ENCODE measurements at places on chromosomes 3 and 15. TPM values are rescaled to one million over a fixed set of nuclear protein-coding genes. Genes with fewer than 3 reads are reported as not detected.

Gene SPG11
- polyA plus RNA-seq = 10.3 TPM

Gene CGNL1
- 0.18 TPM for polyA plus RNA-seq

DNA sequence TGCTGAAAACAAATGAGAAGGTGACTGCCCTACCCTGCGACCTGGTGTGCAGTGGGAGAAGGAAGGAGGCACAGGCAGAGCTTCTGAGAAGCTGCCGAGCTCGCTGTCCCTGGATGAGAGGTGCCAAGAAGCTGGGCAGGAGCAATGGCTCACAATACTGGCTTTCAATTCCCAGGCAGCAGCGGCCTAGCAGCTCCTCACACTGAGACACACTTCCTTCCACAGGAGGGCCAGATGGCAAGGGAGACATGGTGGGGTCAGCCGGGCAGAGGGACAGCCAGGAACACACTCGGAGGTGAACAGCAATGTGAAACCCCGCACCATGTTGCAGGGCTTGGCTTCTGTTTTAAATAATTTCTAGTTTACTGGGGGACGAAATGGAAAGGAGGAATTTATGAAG, 314.6 kb downstream of the EPHB1 start:
- no peak for DNase-seq

DNA sequence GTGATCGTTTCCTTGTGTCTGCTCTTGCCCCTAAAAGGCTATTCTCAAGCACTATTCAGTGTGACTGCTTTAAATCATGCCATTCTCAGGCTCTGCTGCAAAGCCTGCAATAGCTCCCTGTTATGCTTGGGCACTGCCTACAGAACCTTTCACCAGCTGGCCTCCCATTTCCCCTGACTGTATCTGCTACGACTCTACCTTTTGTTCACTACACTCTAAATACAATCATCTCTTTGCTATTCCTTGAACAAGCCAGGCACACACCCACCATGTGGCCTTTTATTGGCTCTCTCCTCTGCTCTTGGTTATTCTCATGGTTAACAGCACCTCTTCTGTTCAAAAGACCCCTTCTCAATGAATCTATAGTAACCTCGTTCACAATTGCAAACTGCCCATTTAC, 29.6 kb upstream of the FNDC3B start:
- DNase-seq = no peak

DNA sequence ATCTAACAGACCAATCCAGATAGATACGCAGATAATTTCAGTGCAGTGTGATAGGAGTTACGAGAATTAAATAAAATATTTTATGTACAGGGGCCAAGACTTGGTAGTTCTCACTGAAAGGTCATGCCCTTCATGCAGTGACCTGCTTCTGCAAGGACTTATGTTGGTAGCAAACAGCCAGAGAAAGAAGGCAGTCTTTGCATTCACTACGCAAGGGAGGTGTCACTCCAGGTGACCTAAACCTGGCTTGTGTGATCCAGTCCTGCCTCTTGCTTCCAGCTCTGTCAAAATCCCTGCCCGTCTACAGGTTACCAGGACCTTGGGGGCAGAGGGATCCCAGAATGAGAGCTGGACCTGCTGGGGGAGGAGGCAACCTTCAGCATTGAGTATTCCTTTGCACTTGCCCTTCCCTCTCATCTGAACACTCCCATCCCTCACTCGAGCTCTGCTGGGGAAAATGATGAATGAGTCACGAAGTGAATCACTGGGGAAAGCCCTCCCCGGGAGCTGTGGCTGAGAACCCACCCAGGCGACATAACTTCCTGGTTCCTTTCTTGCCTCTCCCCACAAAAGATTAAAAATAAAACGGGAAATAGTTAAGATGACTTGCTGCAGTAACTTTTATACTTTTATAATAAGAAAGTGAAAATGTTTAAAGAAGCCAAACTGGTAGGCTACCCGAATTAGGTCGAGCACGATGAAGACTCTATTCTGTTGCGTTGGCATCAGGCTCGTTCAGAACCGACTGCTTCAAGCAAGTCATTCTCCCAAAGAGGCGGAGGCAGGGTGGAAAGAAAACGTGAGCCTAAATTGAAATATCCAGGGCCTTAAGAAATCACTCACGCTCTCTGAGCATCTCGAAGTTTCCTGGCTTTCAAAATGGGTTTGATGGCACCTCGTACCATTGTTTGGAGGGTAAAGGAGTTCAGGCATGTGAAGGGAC, 216.1 kb downstream of the SLCO3A1 start:
- DNase-seq = peak; percentile 34

DNA sequence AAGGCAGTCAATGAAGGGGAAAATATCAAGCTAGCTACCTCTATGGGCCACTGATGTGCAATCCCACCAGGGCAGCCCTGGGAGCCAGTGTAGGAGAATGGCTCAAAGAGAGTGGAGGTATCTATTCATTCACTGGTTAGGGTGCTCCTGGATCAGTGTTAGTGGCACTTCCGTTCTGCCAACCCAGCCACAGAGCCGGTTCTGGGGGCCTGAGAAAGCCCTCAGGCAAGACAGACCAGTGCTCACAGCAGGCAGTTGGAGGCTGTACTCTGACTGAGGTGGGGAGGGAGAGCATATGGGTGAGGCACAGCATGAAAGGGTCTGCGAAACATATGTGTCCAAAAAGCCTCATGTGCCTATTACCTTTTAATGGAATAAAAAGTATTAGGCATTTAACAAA, 109.3 kb downstream of the KCNMB2 start:
- no peak for DNase-seq

Gene TNFAIP8L3
- polyA plus RNA-seq = 47.3 TPM

DNA sequence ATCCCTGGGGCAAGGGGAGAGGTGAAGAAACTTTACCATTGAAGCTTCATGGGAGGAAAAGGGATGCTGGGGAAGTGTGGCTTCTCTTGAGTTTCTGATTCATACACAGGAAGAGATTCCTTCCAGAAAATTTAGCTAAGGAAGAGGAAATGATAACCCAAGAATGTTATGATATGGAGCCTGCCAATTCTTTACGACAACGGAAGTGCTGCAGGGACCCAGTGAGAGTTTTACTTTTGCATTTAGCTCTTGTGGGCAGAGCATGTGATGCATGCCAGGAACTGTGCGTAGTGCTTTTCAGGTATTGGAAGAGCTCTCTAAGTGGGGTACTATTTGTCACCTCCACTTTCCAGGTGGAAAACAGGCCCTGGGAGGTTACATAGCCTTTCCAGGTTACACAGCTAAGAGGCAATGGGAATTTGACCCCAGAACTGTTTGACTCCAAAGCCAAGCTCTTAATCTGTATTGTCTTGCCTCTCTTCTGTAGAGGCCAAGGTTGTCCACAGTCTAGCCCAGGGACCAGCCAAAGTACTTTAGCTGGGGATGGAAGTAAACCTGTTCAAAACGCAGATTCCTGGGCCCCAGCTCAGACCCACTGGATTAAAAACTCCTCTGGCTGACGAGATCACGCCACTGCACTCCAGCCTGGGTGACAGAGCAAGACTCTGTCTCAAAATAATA, 23.0 kb downstream of the CMTM7 start:
- DNase-seq = no peak

DNA sequence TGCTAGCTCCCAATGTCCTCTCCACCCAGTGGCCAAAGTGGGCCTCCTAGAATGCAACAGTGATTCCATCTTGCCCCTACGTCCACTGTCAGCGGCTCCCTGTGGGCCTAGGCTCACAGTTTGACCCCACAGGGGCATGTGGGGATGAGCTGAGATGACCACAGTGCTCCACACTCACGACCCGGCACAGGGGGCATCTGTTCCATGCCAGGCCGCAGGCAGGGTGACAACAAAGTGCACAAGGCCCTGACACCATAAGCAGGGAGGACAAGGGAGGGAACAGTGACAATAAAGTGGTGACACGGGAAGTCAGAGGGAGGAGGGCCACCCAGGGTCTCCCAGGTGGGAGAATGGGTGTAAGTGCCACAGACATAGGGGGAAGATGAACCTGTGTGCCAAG, 5.1 kb upstream of the PLXNA1 start:
- no peak for DNase-seq

GRCh38 chr3:76866729-76867408, 173.0 kb upstream of the ROBO2 start:
- DNase-seq = no peak

Gene EPHB1
- polyA plus RNA-seq = 1.3 TPM

Gene TMED3
- polyA plus RNA-seq = 4.8 TPM

DNA sequence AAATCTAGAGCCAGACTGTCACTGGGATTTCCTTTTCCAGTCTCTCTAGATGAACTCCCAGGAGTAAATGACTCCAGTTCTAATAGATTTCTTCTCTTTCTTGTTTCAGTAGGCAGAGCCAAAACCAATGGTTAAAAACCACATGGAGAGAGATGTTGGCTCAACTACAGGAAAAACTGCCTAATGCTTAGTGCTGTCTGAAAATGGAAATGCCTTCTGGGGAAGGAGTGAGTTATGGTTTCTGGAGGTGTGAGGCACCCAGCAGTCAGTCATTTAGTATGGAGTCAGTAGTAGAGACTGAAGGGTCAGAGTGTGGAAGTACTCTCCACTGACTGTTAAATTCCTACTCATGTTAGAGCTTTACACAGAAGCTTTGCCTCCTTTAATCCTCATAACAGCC, 136.7 kb downstream of the CCNL1 start:
- DNase-seq = no peak

- no peak for DNase-seq
Observed at GRCh38 chr15:97504031-97504792, 456.3 kb upstream of the ARRDC4 start.

Gene SEC22A
- 5.2 TPM for polyA plus RNA-seq

DNA sequence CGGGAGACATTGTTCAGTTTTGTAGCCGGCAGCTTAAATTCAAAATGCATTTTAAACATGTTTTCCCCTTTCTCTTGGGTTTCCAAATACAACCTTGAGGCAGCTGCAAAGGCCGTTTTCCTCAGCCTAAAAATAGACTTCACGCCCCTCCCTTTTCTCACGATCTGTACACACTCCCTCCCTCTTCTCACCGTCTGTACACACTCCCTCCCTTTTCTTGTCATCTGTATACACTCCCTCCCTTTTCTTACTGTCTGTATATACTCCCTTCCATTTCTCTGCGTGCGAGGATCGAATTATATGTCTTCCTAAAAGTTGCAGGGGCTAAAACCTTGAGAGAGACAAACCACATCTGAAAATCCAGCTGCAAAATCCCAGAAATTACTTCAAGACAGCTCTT, 8.9 kb downstream of the MUC4 start:
- no peak for DNase-seq

Gene IL5RA
- 0.08 TPM for polyA plus RNA-seq

DNA sequence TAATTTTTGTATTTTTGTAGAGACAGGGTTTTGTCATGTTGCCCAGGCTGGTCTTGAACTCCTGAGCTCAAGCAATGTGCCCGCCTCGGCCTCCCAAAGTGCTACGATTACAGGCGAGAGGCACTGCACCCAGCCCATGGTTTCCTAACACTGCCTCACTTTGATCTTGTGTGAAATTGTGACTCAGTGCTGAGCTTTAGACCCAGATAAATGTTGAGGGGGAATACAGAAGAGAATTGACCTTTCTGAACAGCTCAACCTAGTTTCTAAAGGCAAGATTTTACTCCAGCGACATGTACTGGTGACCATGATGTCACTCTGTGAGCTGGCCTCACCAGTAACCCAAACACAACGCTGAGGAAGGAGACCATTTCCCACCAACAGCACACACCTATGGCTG, 73.5 kb downstream of the ATP1B3 start:
- no peak for DNase-seq

Gene BLM
- polyA plus RNA-seq = 15.6 TPM

Gene LMAN1L
- polyA plus RNA-seq = not detected

DNA sequence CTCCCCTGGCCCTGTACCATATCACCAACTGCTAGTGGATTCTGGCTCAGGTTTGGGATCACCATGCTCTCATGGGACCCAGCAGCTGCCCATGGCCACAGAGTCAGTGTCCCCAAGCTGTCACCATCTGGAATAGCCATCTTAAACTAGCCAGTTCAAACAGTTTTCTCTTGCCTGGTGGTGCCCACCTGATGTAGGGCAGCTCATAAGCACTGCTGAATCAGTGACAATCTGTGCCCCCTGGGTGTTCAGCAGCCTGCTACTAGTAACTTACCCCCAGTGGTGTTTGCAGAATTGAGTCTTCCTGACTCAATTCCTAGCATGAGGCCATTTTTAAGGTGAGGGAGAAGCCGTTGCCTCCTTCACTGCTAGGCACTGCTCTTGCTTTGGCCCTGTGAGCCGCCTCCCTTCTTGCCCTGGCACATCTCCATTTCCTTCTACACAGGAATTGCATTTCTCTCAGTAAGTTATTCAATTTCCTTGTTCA, 7.9 kb downstream of the RPSA start:
- no peak for DNase-seq

- DNase-seq = no peak
Observed at GRCh38 chr3:39460677-39461076, 6.8 kb upstream of the MOBP start.

DNA sequence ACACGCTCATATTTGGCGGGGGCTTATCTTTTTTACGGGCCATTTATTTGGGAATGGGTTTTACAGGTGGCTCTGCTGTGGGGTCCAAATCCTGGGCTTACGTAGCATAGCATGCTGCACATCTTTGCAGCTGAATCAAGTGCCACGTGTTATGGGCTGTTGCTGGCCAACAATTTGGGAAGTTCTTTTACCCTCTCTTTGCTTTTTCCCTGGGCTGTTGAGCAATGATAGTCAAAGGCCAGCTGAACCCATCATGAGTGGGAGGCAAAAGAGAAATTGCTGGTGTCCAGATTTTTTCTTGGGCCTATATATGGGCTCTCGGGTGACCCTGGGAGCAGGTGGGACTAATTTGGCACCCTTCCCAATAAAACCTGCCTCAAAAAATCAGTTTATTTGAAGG, 209.3 kb upstream of the SATB1 start:
- no peak for DNase-seq

- no peak for DNase-seq
Observed at GRCh38 chr15:94324117-94324826, 92.9 kb downstream of the MCTP2 start.

Gene PLCB2
- 0.73 TPM for polyA plus RNA-seq

DNA sequence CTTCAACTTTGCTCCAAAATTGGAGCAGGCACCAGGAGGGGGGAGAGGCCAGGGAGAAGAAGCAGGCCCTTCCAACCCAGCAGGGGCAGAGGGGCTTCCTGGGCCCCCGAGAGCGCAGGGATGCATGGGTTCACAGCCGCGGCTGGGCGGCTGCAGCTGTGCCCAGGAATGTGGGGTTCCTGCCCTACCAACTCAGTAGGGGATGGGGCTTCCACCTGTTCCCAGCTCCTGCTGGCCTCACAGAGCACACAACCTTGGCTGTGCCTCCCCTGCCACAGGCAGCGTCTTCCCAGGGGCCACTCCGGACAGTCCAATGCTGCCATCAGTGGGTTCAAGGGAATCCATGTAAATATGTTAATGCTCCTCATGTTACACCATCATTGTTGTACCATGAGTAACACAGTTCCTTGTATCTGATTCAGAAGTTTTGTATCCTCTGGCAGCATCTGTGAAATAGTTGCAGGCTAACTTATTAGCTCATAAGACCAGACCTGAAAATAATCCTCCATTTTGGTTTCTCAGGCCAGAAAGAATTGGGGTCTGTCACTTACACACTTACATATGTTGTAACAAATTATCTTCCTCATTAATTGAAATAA, 12.1 kb upstream of the SIAH2 start:
- no peak for DNase-seq

Gene SLC27A2
- polyA plus RNA-seq = not detected

Gene GRAMD1C
- 0.20 TPM for polyA plus RNA-seq

- no peak for DNase-seq
Observed at GRCh38 chr3:170046269-170047132, 8.7 kb downstream of the GPR160 start.

Gene MBD4
- polyA plus RNA-seq = 30.4 TPM

Gene SUSD5
- 0.30 TPM for polyA plus RNA-seq

Gene CAND2
- polyA plus RNA-seq = 65.3 TPM

GRCh38 chr15:43056696-43057095, 49.1 kb downstream of the UBR1 start:
- DNase-seq = no peak

- DNase-seq = no peak
Observed at GRCh38 chr3:133426721-133427120, 26.9 kb downstream of the BFSP2 start.

GRCh38 chr3:142944342-142944741, 19.1 kb downstream of the PAQR9 start:
- DNase-seq = no peak

Measured in psoas muscle (tissue), 8 donors.